ENCODE measurements at places on chromosomes 2 and 18.

- DNase-seq: no peak
These were observed 131.3 kb downstream of the PXDN start for GRCh38 chr2:1613078-1613445.

DNA sequence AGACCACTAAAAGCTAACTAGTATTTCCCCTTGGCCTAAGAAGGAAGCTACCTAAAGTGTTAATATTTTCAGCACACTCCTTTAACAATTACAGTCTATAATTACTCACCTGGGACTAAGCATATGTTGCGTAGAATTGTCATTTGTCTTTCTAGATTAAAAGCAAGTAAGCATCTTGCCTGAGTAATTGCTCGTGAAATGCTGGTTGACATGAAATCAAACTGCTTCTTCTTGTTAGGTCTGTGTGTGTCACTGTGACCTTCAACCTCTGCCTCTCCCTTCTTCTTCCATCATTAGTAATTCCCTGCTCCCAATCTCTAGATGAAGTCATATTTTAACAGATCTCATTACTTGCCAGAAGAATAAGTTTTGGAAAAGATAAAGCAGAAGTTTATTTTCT is 212.2 kb downstream of the XIRP2 start:
- DNase-seq: no peak

DNA sequence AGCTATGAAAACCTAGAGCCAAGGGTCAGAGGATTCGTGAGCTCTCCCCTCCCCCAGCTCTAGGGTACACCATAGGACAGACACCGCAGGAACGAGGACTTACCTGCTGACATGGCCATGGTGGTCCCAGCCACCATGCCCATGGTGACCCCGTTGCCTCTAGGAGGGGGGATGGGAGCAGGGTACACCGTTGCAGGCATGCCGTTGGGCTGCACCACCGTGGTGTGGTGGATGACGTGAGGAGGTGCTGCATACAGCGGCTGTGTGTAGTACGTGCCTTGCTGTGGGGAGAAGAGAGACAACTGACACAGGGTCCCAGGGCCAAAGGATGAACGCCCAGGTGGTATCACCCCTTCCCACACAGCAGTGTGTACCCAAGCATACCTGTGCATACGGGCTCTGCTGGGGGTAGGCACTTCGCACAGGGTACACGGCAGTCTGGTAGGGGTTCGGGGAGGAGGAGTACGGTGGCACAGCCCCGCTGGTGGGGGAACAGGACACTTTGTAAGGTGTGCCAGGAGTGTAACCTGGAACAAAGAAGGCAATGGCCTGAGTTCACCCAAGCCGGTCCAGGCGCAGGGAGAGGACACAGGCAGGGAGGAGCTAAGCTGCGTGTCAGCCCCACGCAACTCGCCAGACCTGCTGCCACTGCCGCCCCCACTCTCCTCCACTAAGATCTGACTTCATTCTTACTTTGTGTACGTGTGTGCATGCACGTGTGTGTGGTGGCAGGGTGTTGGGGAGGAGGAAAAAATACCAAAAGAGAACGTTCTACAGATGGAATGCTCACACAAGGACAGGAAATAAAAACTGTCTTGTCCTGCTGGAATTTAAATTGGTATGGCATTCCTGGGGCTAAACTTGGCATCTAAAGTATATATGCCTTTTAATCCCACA is 37.8 kb downstream of the FAM168B start:
- no peak for DNase-seq

DNA sequence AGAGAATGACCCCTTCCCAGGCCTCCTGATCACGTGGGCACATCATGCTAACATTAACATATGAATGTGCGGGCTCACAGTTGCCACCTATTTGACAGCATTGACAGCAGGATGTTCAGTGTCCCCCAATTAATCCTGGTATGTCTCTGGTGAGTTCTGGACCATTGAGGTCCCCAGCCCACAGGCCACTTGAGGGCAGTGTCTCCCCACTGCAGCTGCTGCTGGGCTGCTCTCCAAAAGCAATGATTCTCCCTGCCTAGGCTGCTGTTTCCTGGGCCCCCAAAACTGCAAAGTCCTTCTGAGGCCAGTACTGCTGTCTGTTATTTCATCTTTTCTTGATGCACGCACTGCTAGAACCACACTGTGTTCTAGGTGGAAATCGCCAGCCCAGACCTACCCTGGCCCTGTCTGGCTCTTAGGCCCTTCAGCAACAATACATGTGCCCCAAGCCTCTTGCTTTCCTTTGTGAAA is 52.7 kb upstream of the MAPK4 start:
- no peak for DNase-seq

DNA sequence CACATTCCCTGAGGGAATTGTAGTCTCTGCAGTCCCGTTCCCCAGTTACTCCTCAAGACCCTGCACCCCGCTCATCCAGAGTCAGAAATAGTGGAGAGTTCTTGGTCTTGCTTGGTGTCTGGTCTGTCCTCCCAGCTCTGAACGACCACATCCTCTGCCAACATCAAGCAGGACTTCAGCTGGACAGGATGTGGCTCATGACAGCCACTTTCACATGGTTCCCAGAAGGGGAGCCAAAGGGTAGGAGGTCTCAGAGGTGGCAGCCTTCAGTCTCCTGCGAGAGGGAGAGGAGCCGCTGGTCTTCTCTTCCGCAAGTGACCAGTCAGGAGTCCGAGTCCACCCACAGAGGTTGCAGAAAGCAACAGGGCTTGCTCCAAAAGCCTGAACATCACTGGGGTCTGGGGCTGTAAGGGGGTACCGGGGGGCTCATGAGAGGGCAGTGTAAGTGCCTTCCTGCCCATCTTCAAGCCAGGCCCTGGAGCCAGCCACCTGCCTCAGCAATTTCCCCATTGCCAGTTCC is 29.8 kb downstream of the B3GNT7 start:
- no peak for DNase-seq

- DNase-seq: no peak
These were observed 308.5 kb upstream of the TFPI start for GRCh38 chr2:187862715-187863114.

GRCh38 chr2:26976237-26976636 is 5.8 kb downstream of the MAPRE3 start:
- no peak for DNase-seq
